ENCODE measurements at places on chromosomes 11 and 22. TPM values are rescaled to one million over a fixed set of nuclear protein-coding genes. Genes with fewer than 3 reads are reported as not detected.

DNA sequence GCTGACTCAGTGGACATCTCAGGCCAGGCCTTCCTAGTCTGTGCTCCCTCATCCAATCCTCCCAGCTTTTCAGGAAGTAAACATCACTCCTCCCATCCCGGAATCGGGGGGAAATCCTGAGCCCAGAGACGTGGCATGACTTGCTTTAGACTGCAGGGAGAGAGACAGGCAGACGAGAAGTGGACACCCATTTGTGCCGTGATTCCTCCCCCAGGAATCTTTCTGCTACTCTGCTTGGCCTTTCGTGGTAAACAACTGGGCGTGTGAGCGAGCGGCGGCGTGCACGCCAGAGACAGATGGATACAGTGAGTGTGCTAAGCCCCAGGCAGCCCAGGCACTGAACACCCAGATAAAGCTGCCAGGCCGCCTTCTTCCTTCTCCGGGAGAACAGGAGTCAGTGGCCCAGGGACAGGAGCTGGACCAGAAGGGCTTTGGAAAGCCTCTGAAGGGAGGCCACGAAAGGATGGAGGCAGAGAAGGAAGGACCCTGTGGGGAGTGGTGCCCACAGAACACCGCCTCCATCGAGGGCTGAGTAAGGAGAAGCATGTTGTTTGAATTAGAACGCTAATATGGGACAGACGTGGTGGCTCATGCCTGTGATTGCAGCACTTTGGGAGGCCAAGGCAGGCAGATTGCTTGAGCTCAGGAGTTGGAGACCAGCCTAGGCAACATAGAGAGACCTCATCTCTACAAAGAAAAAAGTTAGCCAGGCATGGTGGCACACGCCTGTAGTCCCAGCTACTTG is 53.0 kb upstream of the PRR5 start:
- peak; percentile 52 for DNase-seq
- peak overlapping the region; percentile 48 for H3K27ac ChIP-seq
- no peaks in the 10 kb centered on the region for H3K36me3 ChIP-seq

- H3K36me3 ChIP-seq, result peaks cover 74% of the 10 kb centered on the region
- no peak overlapping the region for H3K27ac ChIP-seq
- no peak for DNase-seq
- H3K4me3 ChIP-seq, result no peak overlapping the region
- no peaks in the 10 kb centered on the region for H3K4me1 ChIP-seq
- no peaks in the 10 kb centered on the region for H3K27me3 ChIP-seq
Measured at GRCh38 chr11:47786373-47786772, 19.2 kb upstream of the FNBP4 start.

DNA sequence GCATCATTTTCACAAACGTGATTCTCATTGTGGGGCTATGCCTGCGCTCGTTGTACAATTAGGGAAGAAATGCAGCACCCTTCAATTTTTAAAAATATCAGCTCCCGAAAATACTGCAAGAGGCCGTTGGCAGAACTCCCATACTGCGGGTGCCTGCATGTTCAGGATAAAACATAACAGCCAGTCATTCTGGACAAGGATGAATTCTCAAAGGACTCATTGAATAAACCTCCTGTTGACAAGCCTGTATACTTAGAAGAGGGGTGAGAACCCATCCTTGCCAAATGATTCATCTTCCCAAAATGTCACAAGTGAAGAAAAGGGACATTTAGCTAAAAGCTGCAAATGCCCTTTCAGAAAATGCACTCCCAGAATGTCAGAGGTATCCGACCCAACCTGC is 141.9 kb downstream of the CSNK2A3 start:
- no peak overlapping the region for H3K4me3 ChIP-seq
- no peak overlapping the region for H3K27ac ChIP-seq
- no peaks in the 10 kb centered on the region for H3K27me3 ChIP-seq
- no peaks in the 10 kb centered on the region for H3K36me3 ChIP-seq
- no peak for DNase-seq
- no peaks in the 10 kb centered on the region for H3K4me1 ChIP-seq

- H3K27me3 ChIP-seq, result no peaks in the 10 kb centered on the region
- H3K4me1 ChIP-seq, result peaks cover 5% of the 10 kb centered on the region
- peak; percentile 83 for DNase-seq
- H3K27ac ChIP-seq, result peak overlapping the region; percentile 96
- H3K4me3 ChIP-seq, result no peak overlapping the region
Measured at GRCh38 chr22:23256986-23257888, 76.9 kb downstream of the BCR start.

- H3K4me1 ChIP-seq, result peaks cover 17% of the 10 kb centered on the region
- peak within 1 kb of the TSS; percentile 83 for H3K4me3 ChIP-seq
- peaks cover 24% of the 10 kb centered on the region for H3K36me3 ChIP-seq
- H3K27ac ChIP-seq, result peak within 1 kb of the TSS; percentile 89
- peak; percentile 97 for DNase-seq
Measured at GRCh38 chr11:10857709-10858438, at the start of gene ZBED5. ZBED5 (minus strand) TSS chr11:10858053; CDS start chr11:10854945, 3,108 bp downstream.

- H3K27me3 ChIP-seq, result no peaks in the 10 kb centered on the region
- no peak overlapping the region for H3K4me3 ChIP-seq
- H3K36me3 ChIP-seq, result no peaks in the 10 kb centered on the region
- no peak overlapping the region for H3K27ac ChIP-seq
- DNase-seq, result peak; percentile 58
- no peaks in the 10 kb centered on the region for H3K4me1 ChIP-seq
Measured at GRCh38 chr11:127074151-127074761, 73.7 kb upstream of the KIRREL3 start.

GRCh38 chr11:108587109-108587508 is 6.5 kb downstream of the EXPH5 start:
- no peak overlapping the region for H3K4me3 ChIP-seq
- DNase-seq, result no peak
- no peak overlapping the region for H3K27ac ChIP-seq
- H3K27me3 ChIP-seq, result no peaks in the 10 kb centered on the region
- H3K36me3 ChIP-seq, result no peaks in the 10 kb centered on the region

DNA sequence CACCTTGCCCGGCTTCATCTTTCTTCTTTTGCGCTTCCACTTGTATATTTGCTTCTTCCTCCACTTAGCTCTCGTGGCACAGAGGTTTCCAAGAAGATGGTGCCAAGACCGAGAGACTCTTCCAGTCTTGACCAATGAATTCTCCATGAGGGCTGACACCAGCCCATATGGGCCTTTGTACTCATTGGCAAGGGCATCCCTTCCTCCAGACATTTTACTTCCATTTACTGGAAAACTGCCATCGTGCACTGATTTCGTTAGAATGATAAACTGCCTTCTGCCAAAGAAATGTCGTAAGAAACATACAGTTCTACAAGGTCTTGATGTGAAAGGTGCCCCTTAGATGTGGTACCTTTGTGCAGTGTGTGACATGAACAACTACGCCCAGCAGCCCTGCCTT is 4.7 kb upstream of the MIEF1 start:
- H3K27ac ChIP-seq, result no peak overlapping the region
- H3K36me3 ChIP-seq, result no peaks in the 10 kb centered on the region
- DNase-seq, result no peak
- H3K4me1 ChIP-seq, result peaks cover 11% of the 10 kb centered on the region
- H3K27me3 ChIP-seq, result no peaks in the 10 kb centered on the region

DNA sequence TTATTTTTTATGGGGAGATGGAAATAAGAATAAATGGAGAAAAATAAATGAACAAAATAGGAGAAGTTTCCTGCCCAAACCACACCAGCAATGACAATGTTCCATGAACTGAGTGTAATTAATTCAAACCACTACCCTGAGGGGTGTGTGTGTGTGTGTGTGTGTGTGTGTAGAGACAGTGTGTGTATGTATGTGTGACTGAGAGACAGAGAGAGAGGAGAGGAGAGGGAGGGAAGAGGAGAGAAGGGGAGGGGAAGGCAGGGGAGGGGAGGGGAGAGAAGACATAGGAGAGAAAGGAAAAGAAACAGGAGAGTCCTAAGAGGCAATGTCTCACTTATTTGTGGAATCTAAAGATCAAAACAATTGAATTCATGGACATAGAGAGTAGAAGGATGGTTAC is 65.0 kb upstream of the POU2AF1 start:
- no peaks in the 10 kb centered on the region for H3K4me1 ChIP-seq
- H3K36me3 ChIP-seq, result no peaks in the 10 kb centered on the region
- H3K4me3 ChIP-seq, result no peak overlapping the region

GRCh38 chr11:110000850-110001249 is 92.3 kb upstream of the ZC3H12C start:
- no peak for DNase-seq
- H3K4me3 ChIP-seq, result no peak overlapping the region
- H3K4me1 ChIP-seq, result no peaks in the 10 kb centered on the region
- H3K27ac ChIP-seq, result no peak overlapping the region
- H3K27me3 ChIP-seq, result no peaks in the 10 kb centered on the region

GRCh38 chr11:66846671-66847091 is 3.4 kb downstream of the RCE1 start:
- no peaks in the 10 kb centered on the region for H3K27me3 ChIP-seq
- H3K27ac ChIP-seq, result no peak overlapping the region
- no peaks in the 10 kb centered on the region for H3K4me1 ChIP-seq
- H3K4me3 ChIP-seq, result no peak overlapping the region
- peaks cover 39% of the 10 kb centered on the region for H3K36me3 ChIP-seq
- no peak for DNase-seq

GRCh38 chr11:119794141-119794665 is 65.2 kb upstream of the NECTIN1 start:
- peak; percentile 16 for DNase-seq
- H3K27ac ChIP-seq, result no peak overlapping the region
- H3K36me3 ChIP-seq, result no peaks in the 10 kb centered on the region

DNA sequence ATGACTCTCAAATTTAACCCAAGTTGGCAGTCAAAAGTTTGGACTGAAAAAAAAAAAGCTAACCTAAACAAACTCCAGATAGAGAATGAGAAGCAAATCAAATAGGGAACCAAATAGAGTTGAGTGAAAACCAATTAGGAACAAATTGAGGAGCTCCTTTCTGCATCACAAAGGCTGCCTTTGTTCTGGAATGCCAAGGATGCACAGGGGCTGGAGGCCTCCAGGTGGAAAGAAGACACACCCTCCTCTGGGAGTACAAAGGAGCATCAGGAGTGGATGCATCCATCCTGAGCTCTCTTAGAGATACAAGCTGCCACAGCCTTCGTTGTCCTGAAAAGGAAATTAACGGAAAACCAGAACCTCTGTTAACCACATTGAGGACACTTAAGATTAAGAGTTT is 73.3 kb downstream of the MRGPRX1 start:
- no peak overlapping the region for H3K27ac ChIP-seq
- no peaks in the 10 kb centered on the region for H3K27me3 ChIP-seq
- DNase-seq, result no peak
- no peaks in the 10 kb centered on the region for H3K4me1 ChIP-seq

- H3K4me3 ChIP-seq, result no peak overlapping the region
- no peak for DNase-seq
- no peaks in the 10 kb centered on the region for H3K27me3 ChIP-seq
- H3K36me3 ChIP-seq, result no peaks in the 10 kb centered on the region
Measured at GRCh38 chr11:75548595-75549272, 13.3 kb upstream of the SERPINH1 start.

- H3K4me3 ChIP-seq, result no peak overlapping the region
- H3K36me3 ChIP-seq, result no peaks in the 10 kb centered on the region
- no peak for DNase-seq
- H3K4me1 ChIP-seq, result no peaks in the 10 kb centered on the region
Measured at GRCh38 chr11:110409174-110409573, 20.6 kb upstream of the FDX1 start.

DNA sequence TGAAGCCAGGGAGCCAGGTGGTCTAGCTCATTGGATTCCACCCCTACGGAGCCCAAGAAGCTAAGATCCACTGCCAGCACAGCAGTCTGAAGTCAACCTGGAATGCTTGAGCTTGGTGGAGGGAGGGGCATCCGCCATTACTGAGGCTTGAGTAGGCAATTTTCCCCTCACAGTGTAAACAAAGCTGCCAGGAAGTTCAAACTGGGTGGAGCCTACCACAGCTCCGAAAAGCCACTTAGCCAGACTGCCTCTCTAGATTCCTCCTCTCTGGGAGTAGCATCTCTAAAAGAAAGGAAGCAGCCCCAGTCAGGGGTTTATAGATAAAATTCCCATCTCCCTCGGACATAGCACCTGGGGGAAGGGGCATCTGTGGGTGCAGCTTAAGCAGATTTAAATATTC is 620.3 kb downstream of the NELL1 start:
- H3K4me1 ChIP-seq, result no peaks in the 10 kb centered on the region
- DNase-seq, result no peak
- H3K27me3 ChIP-seq, result no peaks in the 10 kb centered on the region
- H3K27ac ChIP-seq, result no peak overlapping the region
- H3K4me3 ChIP-seq, result no peak overlapping the region

The CTSW gene
- 0.68 TPM for total RNA-seq

The SELENOM gene
- 6.8 TPM for total RNA-seq

The RIMBP3B gene
- total RNA-seq, result not detected

The OR51B4 gene
- not detected for total RNA-seq

The CARNS1 gene
- 0.12 TPM for total RNA-seq

The FGF19 gene
- total RNA-seq, result not detected

The TMEM132A gene
- 0.76 TPM for total RNA-seq

The GGT5 gene
- total RNA-seq, result 17.0 TPM

The PATE2 gene
- not detected for total RNA-seq

The SLC17A6 gene
- total RNA-seq, result not detected

The MPPED2 gene
- total RNA-seq, result 0.77 TPM

The F2 gene
- 1,339 TPM for total RNA-seq

The PRDM11 gene
- total RNA-seq, result 4.1 TPM

All from right lobe of liver (tissue), 6 donors.